Adrenal gland (tissue), 19 donors: ENCODE measurements at places on chromosomes 1 and 21.
A peak's percentile ranks its signal among the peaks of the same experiment; 100 is the strongest.

- DNase-seq = peak; percentile 39
These were observed 40.4 kb downstream of the CASZ1 start for GRCh38 chr1:10755970-10756521.

DNA sequence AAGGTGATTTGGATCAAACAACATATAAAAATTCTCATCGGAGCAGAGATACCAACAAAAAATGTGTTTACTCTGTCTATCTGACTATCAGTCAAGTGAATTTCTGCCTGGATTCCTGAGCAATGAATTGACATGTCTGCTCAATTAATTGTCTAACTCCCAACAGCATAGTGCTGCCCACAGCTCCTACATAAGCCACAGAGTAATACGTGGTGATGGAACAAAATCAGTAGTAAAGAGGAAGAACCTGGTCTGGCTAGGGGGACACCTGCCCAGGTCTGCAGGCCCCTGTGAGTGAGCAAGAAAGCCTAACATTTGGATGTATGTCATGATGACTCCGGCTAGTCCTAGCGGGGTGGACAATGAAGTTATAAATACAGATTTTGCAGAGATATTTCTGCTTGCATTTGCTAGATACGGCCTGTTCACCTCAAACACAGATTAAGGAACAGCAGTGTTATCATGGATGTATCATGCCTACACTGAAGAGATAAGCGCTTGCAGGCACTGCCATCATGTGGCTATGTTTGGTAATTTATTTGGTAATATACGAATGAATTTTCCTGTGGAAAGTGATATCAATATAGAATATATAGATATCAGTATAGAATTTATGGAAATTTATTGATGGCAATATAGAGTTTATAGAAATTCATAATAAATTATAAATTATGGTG lies 69.6 kb upstream of the LRRC8B start:
- DNase-seq = peak; percentile 40

DNA sequence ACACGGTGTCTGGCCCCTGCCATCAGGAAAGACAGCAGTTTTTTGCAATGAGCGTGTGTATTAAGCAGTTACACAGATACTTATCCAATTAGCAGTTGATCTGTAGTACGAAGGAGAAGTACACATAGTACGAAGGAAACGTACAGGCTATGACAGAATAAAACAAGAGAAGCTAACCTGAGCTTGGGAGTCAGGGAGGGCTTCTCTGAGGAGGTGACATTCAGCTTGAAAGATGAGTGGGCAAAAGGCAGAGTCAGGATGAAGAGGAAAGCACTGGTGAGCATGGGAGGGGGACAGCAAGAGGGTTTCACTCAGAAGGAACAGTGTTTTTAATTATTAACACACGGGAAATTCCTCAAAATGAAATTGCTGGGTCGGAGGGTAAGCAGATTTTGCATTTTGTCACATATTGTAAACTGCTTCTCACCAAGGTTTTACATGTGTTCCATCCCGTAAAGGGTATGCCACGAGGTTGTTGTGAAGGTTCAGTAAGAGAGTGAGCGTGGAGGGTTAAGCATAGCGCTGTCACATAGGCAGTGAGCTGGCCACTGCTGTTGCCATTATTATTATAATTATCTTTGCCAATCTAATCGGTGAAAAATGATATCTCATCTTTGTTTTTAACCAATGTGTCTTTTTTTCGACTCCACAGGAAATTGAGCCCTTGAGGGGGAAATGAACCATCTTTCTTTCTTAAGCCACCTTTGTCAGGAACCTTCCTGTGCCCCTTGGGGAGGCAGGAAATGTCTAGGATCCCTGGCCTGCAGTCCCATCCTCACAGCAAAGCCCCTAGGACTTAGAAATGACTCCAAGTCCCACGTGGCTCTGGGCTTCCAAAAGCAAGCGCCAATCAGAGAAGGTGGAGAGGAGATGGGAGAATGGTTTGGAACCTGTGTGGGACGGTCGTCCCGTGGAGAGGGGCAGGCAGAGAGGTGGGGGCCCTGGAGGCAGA lies 47.3 kb upstream of the POU3F1 start:
- DNase-seq = no peak

- no peak for DNase-seq
These were observed 299.5 kb upstream of the FMN2 start for GRCh38 chr1:239792157-239792556.

GRCh38 chr1:156241926-156242325 lies at the start of gene BGLAP:
TSS of gene BGLAP (plus strand) at chr1:156242184. CDS start at chr1:156242232, 48 bp downstream.
- no peak for DNase-seq

DNA sequence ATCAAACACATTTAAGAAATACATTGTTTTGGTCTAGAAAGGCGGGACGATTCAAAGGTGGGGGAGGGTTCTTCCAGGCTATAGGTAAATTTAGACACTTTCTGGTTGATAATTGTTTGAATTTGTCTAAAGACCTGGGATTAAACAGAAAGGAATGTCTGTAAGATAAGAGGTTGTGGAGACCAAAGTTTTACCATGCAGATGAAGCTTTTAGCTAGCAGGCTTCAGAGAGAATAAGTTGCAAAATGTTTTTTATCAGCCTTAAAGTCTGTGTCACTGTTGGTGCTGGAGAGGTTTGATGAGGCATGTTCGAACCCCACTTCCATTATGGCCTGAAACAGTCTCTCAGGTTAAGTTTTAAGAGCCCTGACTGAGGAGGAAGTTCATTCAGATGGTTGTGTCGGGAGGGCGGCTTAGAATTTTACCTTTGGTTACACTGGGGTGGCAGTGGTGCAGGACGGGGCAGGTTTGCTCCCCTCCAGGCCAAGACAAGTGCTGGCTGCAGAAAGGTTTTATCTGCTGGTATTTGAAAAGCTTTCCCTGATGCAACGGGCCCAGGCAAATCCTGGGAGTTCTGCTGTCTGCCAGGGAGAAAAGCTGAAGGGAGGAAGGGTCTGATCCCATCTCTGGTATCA lies 16.0 kb upstream of the SLC2A5 start:
- no peak for DNase-seq

DNA sequence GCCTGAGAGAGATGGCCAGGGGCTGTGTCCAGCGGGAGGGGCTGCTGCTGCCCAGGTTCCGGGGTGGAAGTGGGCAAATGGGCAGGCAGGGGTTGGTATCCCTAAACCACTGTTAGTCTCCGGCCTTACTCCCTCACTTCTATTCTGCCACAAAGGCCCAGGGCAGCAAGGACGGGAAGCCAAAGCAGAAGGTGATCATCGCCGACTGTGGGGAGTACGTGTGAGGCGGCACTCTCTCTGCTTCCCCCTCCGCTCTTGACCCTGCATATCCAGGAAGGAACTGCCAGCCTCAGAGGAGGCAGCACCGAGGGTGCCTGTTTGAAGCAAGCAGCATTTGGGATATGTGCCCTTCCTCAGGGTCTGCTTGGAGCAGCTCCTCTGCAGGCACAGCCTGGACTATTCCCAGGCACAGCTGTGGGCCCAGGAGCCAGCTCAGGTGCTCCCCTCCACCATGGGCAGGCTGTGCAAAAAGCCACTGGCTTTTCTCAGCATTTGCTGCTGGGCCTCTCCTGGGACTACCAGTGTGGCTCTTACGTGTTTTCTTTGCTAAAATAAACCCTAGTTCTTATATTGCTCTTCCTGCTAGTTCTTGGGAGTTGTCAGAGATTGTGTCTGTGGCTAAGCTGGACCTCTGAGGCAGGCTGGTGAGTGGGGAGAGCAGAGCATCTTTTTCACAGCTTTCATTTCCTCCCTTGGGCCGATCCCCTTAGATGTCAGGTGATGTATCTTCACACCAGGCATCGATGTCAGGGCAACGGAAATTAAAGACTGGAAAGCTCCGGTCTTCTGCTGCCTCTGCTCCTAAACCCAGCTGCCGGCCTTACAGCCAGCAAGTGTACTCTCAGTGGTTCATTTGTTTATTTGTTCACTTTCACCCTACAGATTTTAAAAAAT lies 14.7 kb downstream of the PPIE start:
- no peak for DNase-seq

DNA sequence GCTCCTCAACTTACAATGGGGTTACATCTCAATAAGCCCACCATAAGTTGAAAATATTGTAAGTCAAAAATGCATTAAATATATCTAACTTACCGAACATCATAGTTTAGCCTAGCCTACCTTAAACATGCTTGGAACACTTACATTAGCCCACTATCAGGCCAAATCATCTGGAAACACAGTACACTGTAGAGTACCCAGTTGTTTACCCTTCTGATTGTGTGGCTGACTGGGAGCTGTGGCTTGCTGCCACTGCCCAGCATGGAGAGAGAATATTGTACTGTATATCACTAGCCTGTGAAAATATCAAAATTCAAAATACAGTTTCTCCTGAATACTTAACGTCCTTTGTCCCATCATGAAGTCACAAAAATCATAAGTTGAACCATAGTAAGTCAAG lies 40.4 kb upstream of the FRRS1 start:
- DNase-seq = no peak

GRCh38 chr21:21606041-21606440 lies 607.8 kb downstream of the NCAM2 start:
- DNase-seq = no peak

DNA sequence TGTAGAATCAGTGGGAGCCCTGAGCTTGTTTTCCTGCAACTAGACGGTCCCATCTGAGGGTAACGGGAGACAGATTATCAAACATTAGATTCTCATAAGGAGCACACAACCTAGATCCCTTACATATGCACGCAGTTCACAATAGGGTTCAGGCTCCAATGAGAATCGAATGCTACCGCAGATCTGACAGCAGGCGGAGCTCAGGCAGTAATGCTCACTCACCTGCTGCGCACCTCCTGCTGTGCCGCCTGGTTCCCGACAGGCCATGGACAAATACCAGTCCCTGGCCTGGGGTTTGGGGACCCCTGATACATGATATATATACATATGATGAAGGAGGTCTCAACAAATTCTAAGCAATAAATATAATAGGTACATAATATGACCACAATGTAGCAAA lies 19.7 kb upstream of the SMIM12 start:
- DNase-seq = no peak
